Central memory CD4-positive, alpha-beta T cell (primary cell): ENCODE measurements at places on chromosomes 2 and 18.

DNA sequence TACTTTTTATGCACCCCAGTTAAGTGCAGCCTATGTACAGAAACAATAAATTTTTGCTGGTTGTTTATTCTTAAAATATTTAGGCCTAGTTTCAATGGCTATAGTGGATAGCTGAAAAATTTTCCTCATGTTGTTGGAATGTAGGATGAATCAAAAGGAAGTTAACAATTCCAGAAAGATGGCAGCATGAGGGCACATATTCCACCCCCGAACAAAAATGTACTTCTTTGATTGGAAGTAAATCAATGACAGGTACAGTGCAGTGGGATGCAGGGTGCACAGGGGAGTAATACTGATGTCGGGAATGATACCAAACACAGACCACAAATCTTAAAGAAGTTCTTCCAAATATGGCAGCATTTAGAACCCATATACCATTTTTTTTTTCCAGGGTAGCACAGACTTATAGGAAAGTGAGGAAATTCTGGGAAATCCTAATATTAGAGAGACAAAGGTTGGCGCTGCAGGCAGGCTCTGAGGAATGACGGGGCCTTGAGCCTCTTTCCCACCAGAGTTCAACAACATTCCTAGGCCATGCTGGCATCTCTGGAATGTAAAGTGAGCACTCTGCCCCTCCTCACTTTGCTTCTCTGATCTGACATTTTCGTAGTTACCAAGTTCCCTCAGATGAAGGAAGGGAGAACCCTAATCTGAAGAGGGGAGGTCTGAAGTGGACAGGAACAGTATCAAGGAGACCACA is 36.6 kb upstream of the IKZF2 start:
- no peak for DNase-seq

- DNase-seq: no peak
These were observed 80.6 kb downstream of the ARHGAP15 start for GRCh38 chr2:143209570-143210445.

DNA sequence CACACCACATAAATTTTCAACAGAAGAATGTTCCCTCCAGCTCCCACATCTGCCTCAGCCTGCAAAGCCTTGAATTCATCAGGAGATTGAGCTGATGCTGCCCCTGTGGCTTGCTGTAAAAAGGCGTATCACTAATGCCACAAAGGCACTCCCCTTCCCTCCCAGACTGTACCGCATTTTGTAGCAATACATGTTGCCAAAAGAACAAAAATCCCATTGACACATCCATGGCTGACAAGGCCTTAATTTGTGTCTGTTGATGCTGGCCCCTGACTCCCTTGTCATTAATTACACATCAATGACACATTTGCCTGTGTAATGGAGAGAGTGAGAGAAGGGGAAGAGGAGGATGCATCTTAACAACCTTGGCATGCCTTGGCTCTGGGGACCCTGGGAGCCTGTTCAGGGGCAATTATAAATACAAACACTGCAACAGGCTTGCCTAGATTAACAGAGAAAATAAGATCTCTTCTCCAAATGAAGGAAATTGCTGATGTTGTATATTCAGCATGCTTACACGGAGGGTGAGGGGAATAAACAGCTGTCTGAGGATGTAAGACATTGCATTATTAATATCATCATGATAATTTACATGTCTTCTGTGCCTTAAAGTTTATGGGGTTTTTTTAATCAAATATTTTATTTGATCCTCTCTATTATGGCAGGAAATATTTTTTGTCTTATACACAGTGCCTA is 264.0 kb downstream of the SUCLG1 start:
- DNase-seq: no peak

DNA sequence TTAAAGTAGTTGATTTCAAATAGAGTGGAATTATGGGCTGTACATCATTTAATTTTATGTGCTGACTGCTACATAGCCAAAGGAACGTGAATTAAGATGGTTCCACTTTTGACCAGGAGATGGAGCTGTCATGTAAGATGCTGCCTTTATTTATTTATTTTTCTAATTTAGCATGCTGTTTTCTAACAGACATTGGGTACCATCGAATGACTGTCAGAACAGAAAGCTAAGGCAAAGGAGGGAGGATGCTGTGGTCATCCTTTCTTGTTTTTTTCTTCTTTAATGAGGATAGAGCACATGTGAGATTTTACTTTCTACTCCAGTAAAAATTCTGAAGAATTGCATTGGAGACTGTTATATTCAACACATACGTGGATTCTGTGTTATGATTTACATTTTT is at the start of gene SCN2A:
SCN2A (plus strand) TSS at position 185 of the 400 bp plus-strand sequence. CDS start 56,410 bp downstream, outside the sequence.
- no peak for DNase-seq

GRCh38 chr2:64862623-64863022 is 126.6 kb upstream of the SLC1A4 start:
- no peak for DNase-seq

DNA sequence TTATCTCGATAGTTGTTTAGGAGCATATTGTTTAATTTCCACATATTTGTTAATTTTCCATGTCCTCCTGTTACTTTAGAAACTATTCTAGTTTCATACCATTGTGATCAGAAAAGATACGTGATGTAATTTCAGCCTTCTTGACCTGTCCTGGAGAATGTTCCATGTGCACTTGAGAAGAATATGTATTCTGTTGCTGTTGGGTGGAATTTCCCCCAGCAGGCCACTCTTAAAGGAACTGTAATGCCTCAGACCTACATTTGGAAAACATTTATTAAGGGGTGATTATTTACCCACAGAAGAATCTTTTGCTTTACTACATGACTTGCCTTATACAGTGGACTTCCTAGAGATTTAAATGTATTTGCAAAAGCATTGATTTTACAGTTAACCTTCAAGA is 55.5 kb downstream of the LIMS1 start:
- no peak for DNase-seq

GRCh38 chr2:62663920-62664795 is 41.4 kb upstream of the EHBP1 start:
- no peak for DNase-seq

DNA sequence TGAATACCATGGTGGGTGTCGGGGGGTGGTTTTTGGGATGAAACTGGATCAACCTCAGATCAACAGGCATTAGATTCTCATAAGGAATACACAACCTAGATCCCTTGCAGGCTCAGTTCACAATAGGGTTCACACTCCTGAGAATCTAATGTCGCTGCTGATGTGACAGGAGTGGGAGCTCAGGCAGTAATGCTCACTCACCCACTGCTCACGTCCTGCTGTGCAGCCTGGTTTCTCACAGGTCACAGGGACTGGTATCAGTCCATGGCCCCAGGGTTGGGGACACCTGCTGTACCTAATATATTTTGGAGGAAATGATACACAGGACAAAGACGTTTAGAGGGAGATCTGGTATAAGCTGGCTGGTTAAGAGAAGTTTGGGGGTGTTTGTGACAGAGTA is 338.8 kb downstream of the PLCL1 start:
- DNase-seq: no peak

DNA sequence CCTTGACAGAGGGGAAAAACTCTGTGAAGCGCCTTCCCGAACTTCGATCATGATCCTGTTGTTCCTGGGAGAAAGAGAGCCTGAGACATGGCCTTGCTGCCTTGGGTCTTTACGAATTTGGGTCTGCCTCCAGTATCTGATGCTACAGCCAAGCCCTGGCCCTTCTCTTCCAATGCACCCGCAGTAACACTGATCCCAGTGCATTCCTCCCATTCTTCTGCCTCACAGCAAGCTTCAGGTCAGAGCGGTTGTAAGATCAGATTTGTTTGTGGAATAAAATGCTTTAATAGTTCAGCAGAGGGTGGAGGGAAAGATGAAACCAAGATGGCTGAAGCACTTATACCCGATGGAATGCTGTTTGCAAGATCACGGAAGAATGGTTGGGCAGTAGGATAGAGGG is 196.7 kb upstream of the SIX2 start:
- DNase-seq: no peak
